ENCODE measurements at places on chromosomes 7 and 10. TPM values are rescaled to one million over a fixed set of nuclear protein-coding genes. Genes with fewer than 3 reads are reported as not detected.

DNA sequence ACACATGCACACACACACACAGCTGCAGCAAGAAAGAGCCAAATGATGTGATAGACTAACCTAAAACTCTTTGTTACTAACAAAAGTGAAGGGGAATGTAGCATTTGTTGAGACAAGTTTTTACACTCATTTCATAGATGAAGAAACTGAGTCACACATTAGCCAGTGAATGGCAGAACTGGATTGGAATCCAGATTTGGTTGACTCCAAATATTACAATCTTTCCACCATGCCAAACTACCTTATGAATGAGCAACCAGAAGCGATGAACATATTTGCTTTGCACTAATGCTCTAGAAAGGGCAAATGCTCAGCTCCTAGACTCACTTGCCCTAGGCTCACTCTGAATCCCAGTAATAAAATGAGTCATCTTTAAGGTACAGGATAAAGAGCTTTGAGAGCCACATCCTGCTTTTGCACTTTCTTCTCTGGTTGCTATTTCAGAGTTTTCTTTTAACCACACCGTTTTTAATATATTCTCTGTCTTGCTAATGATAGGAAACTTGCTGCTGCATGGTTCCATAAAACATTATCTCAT is 111.9 kb downstream of the GPAM start:
- DNase-seq = no peak

GRCh38 chr7:94109556-94109955 is 105.4 kb upstream of the BET1 start:
- no peak for DNase-seq

- no peak for DNase-seq
These were observed 25.5 kb downstream of the GTF2IRD1 start for GRCh38 chr7:74479066-74479781.

- DNase-seq = no peak
These were observed 49.5 kb downstream of the SFMBT2 start for GRCh38 chr10:7361316-7361715.

DNA sequence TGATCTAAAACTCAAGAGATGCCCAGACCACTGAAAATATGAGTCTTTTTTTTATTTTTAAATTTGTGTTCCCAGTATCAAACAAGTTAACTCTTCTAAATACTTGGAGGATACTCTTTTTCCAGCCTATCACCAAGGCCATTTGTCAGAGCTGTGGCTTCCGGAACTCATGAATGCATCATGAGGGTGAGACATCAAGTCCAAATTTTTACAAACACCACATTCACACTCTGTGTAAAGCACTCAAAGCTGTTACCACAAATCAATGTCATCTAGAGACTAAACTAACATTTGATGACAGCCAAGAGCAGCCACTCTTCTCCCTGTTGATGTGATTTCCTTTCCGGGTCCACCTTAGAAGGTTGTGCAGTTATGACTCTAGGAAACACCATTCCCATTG is 43.8 kb upstream of the ARID5B start:
- DNase-seq = no peak

C10orf105 gene
- not detected for total RNA-seq

CCL24 gene
- not detected for total RNA-seq

TMEM236 gene
- 0.04 TPM for total RNA-seq
